ENCODE measurements at places on chromosomes 3 and 15. TPM values are rescaled to one million over a fixed set of nuclear protein-coding genes. Genes with fewer than 3 reads are reported as not detected.

DNA sequence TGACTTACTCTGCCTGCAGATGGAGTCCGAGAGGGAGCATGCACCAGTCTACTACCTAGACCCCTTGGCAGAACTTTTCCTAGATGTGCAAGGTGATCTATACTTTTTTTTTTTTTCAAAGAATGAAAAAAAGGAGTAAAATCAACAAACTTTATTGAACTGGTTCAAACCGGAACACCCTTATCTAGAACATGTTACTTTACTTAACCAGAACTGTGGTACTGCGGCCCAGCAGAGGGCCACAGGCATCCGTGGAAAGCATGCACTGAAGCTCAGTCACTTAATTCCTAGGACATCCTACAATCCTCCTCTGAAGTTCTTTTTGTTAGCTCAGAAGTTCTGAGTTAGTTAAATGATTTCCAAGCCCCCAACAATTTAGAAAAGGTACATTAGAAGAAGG lies 21.6 kb downstream of the CHAC1 start:
- no peak for DNase-seq

DNA sequence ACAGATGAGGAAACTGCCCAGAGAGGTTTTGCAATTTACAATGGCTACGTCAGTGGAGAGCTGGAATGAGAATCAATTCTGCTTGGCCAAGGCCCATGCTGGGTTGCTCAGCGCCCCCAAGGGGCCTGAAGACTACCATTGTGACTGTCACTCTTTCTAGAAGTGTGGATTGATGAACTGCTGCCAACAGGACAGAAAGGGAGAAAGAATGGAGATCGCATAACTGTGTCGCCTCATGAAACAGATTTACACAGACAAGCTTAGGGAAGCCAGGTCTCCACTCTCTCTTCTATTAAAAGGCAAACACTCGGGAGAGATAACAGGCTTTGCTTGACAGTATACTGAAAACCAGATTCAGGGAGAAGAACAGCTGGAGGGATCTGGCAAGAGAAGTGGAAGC lies 160.0 kb downstream of the STT3B start:
- DNase-seq, result no peak

DNA sequence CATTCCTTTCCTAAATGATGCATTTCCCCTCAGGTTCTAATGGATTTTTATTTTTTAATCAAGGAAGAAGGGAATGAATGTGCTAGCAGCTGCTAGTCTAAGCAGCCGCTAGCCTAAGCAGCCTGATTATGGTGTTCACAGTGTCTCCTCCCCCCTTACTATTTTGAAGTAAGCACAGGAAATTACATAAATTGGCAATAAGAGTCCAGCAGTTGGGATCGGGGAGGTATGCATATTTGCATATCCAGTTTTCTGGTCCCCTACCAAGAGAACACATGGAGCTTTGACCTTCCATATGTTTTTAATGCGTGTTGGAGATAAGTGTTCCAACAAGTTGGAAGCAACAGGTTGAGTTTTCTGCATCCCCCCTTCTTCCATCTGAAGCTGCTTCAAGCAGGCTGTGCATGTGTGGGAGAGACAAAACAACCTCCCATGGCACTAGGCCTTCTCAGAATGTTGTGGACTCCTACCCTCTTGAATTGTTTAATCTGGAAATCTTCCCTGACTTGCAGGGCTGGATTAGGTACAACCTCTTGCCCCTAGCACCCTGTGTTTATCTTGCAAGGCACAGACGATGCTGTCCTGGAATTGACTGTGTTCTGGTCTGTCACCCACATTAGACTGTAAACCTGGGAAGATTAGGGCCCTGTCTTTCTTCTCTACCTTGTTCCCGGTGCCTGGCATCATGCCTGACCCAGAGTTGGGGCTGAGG lies 124.8 kb upstream of the LRIG1 start:
- no peak for DNase-seq

GRCh38 chr3:81549831-81550230 lies 211.6 kb downstream of the GBE1 start:
- DNase-seq, result no peak

GRCh38 chr3:44468572-44469520 lies 8.6 kb downstream of the ZNF445 start:
- DNase-seq, result peak; percentile 43

- peak; percentile 32 for DNase-seq
These were observed 7.0 kb downstream of the RASL12 start for GRCh38 chr15:65060641-65061397.

- no peak for DNase-seq
These were observed 423.1 kb downstream of the TIGIT start for GRCh38 chr3:114716916-114717315.

DNA sequence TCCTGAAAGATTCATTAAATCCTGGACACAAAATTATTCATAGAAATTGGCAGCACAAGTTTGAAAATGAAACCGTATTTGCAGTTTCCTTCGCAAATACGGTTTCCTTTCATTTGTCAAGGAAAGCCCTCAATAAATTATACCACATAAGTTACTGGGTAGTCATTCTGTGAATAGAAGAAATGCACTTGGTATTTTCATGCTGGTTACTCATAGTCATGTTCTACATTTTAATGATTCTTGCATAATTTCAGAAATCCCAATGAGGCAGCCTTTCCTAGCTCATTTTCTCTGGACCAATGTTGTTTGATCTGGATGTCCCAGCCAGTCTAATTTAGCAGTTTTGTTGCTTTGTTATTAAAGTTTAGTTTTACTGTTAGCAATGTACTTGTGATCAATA lies 43.2 kb downstream of the MINAR1 start:
- DNase-seq, result no peak

DNA sequence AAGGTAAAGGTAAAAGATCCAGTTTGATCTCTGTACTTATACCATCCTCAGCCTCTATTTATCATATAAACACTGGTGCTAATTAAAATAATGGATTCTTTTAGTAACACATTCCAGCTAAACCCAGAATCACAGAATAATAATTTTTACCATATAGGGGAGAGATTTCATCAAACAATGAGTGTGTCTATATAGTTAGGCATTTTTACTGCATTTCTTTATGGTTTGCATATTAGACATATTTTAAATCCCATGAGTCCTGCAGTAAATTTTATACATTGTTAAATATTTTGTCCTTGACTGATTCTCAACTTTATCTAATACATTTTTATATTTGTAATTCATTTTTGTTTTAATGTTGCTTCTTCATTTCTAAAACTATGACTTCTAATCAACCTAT lies 323.7 kb upstream of the AGTR1 start:
- no peak for DNase-seq

- DNase-seq, result no peak
These were observed 208.9 kb upstream of the TPM1 start for GRCh38 chr15:62833646-62834045.

- no peak for DNase-seq
These were observed 17.9 kb upstream of the STIMATE start for GRCh38 chr3:52915294-52915693.

DNA sequence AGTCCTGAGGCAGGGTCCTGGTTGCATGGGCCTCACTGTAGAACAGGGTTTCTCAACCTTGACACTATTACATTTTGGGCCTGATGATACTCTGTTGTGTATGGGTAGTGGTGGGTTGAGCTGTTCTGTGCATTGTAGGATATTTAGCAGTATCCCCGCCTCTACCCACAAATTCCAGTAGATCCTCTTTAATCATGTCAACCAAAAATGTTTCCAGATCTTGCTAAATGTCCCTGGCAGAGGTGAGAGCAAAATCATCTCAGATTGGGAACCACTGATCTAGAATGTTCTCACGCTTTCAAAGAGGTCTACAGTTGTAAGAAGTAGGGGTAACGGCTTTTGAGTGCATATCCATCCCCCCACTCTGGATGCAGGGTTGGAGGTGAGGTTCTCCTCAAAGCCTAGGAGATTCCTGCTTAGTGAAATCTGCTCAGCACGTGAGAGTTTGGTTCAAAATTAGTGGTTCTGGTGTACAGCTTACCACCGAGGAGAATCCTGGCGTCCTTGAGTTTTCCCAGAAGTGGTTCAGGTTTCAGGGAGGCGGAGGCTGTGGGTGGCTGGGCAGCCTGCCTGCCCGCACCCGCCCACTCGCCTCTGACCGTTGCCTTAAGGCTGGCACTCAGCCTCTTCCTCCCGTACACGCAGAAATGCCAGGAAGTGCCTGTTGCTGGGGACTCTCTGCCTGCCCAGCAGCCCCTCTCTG lies 5.3 kb downstream of the ACVR2B start:
- DNase-seq, result no peak

- peak; percentile 42 for DNase-seq
These were observed 58.2 kb downstream of the ZBTB38 start for GRCh38 chr3:141426404-141427034.

- no peak for DNase-seq
These were observed 146.3 kb downstream of the ANXA2 start for GRCh38 chr15:60251300-60252070.

- no peak for DNase-seq
These were observed 273.5 kb upstream of the ADAMTS9 start for GRCh38 chr3:64961301-64961700.

The LRRK1 gene
- 3.3 TPM for total RNA-seq

The NRG4 gene
- total RNA-seq, result not detected

The DLL4 gene
- 0.26 TPM for total RNA-seq

The CDHR4 gene
- total RNA-seq, result not detected

The KIF23 gene
- total RNA-seq, result 68.6 TPM

The CXCR6 gene
- not detected for total RNA-seq

The FOXL2NB gene
- total RNA-seq, result 3.9 TPM

The MEIS2 gene
- total RNA-seq, result 0.67 TPM

The C2CD4B gene
- total RNA-seq, result 0.31 TPM

The ACKR2 gene
- total RNA-seq, result not detected

The MYL3 gene
- 3.0 TPM for total RNA-seq

The SAMMSON gene
- 0.04 TPM for total RNA-seq

Data from H7 (cell line).